ENCODE measurements at places on chromosomes 1 and 21.
A peak's percentile ranks its signal among the peaks of the same experiment; 100 is the strongest.

DNA sequence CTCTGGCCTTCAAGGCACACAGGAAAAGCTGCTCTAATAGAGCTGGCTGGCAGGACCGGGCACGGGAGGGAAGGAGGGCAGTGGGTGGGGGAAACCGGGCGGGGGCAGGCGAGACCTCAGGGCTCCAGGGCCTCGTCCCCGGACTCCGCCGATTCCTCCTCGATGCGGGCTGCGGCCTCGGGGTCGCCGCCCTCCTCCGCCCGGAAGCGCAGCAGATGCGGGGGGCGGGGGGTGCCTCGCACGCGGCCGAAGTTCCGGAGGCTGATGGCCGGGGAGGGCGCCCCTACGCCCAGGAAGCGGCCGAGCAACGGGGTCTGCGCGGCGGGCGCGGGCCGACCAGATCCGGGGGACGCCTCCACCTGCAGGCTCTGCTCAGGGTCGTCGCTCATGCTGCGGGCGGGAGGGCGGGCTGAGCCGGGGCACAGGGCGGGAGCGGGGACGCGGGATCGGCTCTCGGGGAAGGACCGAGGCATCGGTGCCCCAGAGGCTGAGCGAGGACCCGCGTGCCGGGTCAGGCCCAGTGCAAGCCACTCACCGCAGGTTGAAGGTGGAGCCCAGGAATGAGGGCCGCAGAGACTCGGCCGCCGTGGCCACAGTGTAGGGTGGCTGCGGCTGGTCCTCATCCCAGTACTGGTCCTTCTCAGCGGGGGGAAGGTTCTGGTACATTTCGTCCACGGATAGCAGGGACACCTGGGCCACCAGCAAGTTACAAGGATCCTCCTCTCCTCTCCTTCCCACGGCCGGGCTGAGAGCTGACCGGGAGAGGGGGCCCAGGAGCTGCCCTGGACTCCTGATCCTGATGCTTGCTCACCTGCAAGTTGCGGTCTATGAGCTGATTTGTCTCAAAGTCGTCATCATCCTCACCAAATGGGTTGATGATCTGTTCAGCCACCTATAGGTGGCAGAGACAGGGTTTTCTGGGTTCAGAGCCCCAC is 3.6 kb downstream of the BEST4 start:
- DNase-seq: peak; percentile 37

GRCh38 chr1:221487781-221488524 is 253.9 kb downstream of the DUSP10 start:
- DNase-seq: no peak

DNA sequence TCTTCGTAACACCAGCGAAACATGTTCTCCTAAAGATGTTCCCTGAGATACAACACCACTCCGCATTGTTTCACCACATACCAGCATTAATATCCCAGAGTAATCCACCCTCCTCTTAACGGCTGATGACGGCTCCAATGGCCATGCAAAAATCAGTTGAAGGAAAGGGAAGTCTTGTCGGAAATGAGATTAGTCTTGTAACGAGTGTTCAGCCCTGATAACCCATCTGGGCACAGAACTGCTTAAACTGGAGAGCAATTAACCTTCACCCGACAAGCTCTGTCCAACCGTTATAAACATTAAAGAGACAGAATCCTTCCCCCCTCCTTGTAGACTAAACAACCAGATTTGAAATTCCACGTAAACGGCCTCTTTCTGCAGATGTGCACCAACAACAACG is 21.9 kb downstream of the ERG start:
- DNase-seq: no peak

DNA sequence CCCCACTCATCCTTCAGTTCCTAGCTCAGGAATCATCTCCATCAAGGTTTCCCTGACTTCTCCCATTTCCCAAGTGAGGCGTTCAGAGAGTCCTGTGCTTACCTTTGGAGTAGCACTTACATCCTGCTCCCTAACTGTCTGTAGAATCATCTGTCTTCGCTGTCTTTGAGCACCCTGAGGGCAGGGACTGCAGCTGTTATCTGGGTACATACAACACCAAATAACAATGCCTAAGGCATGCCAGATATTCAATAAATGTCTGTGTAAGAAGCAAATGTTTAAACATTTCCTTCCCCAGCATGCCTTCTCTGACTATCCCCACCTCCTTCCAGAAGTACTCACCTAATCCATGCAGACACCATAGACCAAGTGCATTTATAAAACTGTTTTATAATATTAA is 65.4 kb downstream of the JAK1 start:
- DNase-seq: no peak

DNA sequence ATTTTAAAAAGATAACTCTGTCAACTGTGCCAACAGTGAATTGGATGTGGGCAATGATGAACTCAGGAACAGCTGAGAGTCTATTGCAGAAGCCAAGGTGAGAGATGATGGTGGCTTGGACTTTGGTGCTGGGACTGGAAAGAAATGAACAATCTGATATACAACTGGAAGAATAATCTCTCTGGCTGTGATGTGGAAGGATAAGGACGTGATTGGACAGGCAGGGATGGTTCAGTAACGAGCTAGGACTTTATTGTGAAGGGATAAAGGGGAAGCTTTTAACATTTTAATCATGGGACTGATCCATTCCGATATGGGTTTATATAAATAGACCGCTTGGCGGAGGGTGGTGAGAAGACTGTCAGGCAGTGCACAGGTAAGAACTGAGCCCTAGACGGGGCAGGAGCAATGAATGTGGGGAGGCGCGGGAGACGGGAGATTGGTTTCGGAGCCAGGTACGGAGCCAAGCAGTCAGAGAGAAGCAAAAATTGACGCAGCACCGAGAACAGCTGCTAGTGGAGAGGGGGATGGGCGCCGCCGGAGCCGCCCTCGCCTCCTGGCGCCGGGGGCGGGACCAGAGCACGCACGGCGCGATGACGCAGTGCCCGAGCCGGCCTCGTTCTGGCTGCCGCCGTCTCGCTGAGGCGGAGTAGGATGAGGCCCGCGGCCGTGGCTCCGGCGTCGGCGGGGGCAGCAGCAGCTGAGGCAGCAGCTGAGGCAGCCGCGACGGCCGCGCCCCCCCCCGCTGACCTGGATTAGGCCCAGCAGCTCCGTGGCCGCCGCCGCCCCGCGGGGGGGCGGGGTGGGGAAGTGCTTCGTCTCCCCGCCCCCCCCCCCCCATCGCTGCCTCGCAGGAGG is at the start of gene RNF11:
Gene RNF11 (plus strand): TSS at position 601 of the 858 bp plus-strand sequence. CDS start 484 bp downstream, outside the sequence.
- DNase-seq: peak; percentile 90

DNA sequence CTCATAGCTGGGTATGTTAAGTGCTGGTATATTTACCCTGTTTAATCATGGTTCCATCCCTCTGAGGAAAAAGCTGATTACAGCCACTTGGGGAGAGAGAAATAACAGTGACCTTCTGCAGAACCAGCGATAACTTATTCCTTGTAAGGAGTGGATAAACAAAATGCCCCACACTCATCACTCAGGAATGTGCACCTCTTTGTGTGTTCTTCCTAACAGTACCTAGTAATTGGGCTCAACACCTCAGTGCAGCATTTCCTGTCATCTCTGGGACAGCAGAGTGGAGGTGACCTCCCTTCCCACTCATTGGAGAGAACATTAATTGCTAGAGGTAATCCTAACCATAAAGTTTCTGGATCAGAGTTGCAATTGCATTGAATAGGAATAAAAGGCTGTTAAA is 112.5 kb upstream of the F3 start:
- DNase-seq: no peak

DNA sequence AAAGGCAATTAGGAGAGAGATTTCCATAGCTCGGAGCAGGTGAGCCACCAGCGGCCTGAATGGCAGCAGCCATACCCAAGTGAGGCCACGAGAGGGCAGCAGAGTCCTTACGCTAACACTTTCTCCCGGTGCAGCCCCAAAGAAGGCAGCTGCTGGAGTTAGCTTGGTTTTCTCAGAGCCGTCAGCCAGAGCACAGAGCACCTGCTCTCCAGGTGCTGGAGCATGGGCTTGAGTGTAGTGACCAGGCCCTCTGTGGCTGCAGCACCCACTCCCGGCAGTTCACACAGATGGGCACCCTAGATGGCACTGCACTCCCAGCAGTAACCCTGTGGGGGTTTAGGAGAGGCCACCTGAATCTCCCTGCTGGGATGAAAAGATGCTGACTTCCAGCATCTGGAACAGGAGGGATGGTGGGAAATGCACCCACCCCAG is 45.8 kb downstream of the TMCC2 start:
- peak; percentile 87 for DNase-seq

- DNase-seq: no peak
Observed at GRCh38 chr1:39635871-39636210, 3.6 kb downstream of the HEYL start.

GRCh38 chr21:45019076-45019886 is 55.1 kb upstream of the ADARB1 start:
- DNase-seq: no peak

DNA sequence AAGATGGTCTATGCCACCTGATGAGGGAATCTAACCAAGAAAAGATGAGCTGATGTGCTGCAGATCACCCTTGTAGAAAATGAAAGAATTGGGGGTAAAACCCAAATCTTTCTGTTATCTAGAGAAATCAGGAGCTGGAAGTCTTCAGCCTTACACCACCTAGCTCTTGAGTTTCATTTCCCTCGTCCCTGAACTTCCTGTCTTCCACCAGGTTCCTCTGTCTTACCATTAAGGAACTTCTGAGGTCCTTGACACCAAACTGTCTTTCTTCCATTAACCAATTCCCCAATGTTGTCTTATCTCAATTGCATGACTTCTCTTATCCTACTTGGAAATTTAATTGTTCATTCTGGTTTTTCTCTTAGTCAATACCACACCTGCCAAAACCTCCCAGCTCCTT is 31.5 kb downstream of the LPAR3 start:
- no peak for DNase-seq

GRCh38 chr1:86503406-86504136 is 34.8 kb downstream of the CLCA1 start:
- DNase-seq: no peak

GRCh38 chr1:1911350-1912041 is 3.6 kb upstream of the CALML6 start:
- no peak for DNase-seq

DNA sequence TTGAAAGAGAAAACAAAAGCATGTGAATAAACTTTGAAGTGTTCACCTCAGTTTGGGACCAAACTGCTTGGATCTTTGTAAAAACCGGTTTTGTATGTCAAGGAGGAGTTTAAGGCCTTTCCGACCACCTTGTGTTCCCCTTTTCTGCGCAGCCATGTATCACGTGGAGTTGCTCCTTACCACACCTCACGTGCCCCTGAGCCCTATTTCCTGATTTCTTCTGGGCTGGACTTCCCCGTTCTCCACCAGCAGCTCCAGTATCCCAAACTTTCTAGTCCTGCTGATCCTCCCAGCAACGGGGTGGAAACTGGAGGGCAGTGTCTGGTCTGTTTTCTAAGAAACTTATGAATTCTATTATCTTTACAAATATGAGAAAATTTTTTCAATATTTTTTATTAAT is 1.6 kb upstream of the SH3D21 start:
- no peak for DNase-seq

DNA sequence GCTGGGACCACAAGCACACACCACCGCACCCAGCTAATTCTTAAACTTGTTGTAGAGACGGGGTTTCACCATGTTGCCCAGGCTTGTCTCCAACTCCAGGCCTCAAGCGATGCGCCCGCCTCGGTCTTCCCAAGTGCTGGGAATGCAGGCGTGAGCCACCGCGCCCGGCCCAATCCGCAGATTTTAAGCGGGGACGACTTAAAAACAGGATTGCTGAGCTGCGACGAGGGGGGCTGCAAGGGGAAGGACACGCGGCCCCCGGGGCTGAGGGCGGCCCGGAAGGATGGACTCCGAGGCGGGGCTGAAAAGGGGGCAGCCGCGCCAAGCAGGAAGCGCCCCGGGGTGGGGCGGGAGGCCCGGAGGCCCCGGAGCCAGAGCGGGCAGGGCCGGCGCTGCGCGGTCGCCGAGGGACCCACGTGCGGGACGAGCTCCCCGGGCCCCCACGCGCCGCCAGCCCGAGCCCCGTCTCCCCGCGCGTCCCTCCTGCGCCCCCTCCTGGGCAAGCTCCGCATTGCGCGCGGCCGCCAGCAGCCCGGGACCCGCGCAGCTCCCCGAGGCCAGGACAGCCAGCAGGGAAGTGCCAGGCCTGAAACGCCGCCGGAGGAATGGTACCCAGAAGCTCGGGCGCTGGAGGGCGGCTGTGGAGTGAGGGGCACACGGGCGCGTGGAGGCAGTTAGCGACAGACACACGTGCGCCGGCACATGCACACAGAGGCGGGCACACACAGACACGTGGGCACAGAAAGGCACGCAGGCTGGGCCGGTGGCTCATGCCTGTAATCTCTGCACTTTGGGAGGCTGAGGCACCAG is 5.5 kb upstream of the PRKCZ start:
- peak; percentile 78 for DNase-seq

DNA sequence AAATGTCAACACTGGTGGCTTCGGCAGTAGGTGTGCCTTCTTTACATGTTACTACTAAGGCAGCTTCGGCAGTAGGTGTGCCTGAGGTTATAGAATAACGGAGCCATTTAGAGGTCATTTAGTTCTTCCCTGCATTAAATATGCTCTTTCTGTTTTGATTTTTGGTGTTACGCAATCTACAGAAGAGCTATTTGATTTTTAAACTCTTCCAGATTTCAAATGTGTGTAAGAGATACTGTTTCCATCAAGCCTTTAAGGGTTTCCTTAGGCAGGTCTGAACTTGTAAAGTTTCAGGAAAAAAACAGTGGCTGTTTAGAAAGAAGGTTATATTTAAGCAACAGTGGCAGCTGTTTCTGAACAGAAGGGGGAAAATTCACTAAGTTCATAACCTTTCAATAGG is 54.8 kb downstream of the PIK3R3 start:
- DNase-seq: no peak

GRCh38 chr1:67735806-67736627 is 51.0 kb downstream of the GADD45A start:
- DNase-seq: peak; percentile 17

DNA sequence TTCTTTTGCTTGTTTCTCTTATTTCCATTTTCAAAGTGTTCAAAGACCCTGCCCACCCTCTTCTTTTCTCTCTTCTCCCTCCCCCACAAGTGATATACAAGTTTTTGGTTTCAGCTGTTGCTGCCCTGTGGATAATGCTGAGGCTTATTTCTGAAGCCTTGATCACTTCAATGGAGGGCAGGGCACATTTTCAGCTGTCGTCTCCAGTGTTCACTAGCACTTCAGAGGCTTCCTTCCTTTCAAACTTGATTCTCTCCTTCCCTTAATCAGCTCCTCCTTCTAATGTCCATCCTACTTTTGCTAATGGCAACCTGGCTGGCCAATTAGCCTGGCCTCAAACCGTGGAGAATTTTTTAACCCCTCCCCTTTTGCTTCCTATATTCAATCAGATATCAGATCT is 435.7 kb upstream of the RUNX1 start:
- DNase-seq: no peak

DNA sequence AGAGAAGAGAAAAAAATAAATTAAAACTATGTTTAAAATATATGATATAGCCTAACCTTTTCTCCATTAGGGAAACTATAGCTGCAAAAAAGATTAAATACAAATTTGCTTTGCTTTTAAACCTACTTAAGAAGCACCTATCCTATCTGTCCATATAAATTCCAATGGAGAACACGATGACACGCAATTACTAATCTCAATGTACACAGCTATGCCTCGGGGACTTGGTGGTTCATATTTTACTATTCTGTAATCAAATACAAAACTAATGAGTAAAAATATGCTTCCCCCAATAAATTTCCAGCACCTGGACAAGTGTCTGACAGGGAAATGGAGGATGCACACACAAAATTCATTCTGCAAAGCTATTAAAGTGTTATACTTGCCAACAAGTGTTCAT is 386.4 kb downstream of the LMO4 start:
- DNase-seq: no peak

- DNase-seq: no peak
Observed at GRCh38 chr1:66998972-66999371, 55.0 kb downstream of the SLC35D1 start.

Measured in CD4-positive, alpha-beta T cell treated with Interleukin-15 for 4 hours (primary cell).